ENCODE measurements at places on chromosomes 11 and 22.

- no peak for DNase-seq
Observed at GRCh38 chr22:49923445-49923844, 5.0 kb downstream of the CRELD2 start.

GRCh38 chr11:67082071-67082791 is 25.6 kb downstream of the RHOD start:
- peak; percentile 36 for DNase-seq

DNA sequence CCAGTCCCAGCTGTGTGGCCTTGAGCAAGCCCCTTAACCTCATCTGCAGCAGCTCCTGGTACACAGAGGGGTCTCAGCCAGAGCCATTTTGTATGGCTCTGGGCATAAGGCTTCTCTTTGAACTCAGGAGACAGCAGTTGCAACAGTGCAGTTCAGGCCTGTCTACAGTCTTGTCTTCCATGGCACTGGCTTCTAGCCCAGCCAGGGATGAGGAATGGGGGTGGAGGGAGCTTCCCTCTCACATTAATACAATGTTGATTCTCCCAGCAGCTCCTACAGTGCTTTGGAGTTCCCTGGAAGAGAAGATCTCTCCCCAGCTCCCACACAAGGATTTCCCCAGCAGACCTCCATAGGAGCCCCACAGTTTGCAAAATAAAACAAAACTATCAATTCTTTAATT is 350.2 kb downstream of the BUD13 start:
- DNase-seq = no peak

DNA sequence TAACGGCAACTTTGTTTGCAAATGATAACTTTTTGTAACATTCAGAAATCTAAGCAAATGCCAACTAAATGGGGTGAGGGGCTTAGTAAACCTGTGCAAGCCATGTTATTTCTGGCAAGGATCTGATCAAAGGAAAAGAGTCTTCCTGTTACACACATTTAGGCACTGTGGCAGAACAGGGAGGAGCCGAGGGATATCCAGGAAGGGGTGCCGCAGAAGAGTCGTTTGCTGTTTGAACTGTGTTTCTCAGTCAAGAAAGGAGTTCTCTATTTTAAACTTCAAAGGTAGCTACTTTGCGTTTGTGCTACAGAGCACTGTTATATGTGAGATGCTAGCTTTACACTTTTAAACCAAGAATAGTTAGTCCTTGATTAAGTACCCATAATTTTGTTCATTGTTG is 175.5 kb downstream of the ETS1 start:
- no peak for DNase-seq

DNA sequence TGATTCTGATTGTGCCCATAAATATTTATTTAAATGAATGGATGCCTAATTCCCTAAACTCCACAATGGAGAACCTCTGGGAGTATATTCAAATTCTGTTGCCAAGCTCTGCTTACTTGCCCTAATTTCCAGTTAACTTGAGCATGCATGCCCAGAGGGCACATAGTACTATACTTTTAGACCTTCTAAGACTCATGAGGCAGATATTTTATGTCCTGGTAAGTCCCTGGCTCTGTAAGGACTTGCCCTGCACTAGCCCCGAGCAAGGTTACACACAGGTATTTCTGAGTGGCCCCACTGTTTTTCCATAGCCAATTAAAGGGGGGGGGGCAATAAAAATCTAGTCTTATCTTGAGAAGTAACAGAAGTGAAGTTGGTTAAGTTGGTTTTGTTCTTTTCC is 21.1 kb upstream of the CAPRIN1 start:
- no peak for DNase-seq

- no peak for DNase-seq
Observed at GRCh38 chr11:6402561-6402981, 12.3 kb downstream of the SMPD1 start.

DNA sequence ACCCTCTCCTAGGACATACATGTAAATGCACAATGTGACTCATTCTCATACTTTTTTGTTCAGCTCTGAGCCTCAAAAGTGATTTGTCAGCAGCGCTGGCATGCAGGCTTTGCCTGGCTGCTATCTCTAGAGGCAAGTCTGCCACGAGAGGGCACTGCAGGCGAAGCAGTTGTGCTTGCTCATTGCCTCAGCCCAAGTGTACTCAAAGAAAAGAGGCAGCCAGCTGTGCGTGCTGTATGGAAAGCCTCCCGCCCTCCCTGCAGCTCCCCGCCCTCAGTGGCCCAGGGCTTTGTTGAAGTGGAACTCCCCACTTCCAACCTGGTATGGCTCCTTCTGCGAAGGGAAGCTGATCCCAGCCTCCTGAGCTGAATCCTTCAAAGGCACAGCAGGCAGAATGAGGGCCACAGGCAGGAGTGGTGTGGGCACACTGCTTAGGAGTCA is 16.3 kb downstream of the SDHAF2 start:
- DNase-seq = peak; percentile 39

- no peak for DNase-seq
Observed at GRCh38 chr11:130436171-130436570, 7.8 kb upstream of the ADAMTS8 start.

- DNase-seq = no peak
Observed at GRCh38 chr11:856397-856796, 13.7 kb downstream of the TSPAN4 start.

- no peak for DNase-seq
Observed at GRCh38 chr11:12698048-12698447, 23.8 kb downstream of the TEAD1 start.

DNA sequence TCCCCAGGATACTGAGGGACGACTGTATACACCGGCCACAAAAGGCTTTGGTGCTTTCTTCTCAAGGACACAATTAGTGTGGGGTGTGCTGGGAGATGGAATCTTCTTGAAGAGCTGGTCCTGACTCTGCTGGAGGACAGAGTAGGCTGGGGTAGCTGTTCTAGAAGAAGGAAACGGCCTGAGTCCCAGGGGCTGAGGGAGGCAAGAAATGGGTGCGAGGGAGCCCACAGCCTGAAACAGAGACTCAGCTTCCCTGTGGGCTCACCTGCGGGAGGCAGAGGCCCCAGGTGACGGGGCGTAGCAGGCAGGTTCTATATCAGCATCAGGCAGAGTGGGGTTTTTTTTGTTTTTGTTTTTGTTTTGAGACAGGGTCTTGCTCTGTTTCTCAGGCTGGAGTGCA is 36.6 kb downstream of the PARVG start:
- DNase-seq = no peak

DNA sequence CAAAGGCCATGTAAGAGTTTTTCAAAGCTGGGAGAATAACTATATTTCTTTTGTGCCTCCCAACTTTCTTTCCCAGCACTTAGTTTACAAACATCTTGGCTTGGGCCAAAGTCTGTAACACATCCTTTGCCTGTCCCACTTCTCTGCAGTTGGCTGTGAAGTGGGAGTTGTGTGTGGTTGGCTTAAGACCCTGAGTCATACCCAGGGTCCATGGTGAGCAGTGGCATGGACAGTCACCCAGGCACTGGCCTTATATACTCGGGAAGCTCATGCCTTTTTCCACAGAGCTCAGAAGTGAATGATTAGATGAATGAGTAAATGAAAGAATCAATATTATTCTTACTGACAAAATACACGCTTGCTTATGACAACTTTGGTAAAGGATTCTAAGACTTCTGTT is 231.4 kb downstream of the BLID start:
- no peak for DNase-seq

GRCh38 chr11:35765211-35765610 is 102.6 kb downstream of the TRIM44 start:
- DNase-seq = no peak

- no peak for DNase-seq
Observed at GRCh38 chr22:29679316-29679715, 40.5 kb upstream of the CABP7 start.

- no peak for DNase-seq
Observed at GRCh38 chr11:8354622-8355415, 91.1 kb upstream of the LMO1 start.

DNA sequence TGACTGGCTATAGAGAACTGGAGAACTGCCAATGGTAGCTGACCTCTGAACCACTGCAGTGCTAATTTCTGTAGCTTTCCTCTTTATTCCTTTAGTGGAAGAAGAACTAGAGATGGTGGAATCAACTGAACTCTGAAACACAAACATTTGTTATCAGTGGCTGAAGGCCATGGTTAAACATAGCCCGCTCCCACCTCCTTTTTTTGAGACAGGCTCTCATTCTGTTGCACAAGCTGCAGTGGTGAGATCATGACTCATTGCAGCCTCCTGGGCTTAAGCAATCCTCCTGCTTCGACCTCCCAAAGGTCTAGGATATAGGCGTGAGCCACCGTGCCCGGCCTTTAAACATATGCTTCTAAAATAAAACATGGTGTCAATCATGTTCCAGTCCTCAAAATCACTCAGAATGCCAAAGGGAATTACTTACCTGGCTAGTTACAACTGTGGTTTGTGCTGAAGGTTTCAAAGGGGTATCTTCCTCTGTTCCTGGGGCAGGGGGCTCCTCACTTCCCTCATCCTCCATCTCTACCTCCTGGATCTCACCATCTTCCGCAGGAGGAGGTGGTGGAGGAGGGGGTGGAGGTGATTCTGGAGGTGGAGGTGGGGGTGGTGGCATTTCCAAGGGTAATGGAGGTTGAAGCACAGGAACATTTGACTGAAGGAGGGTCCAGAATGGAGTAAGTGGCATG is 9.0 kb upstream of the AGBL2 start:
- no peak for DNase-seq

GRCh38 chr11:64996710-64997380 is at the start of gene BATF2:
BATF2 (minus strand) TSS chr11:64996971; CDS start chr11:64996914, 57 bp downstream.
- peak; percentile 77 for DNase-seq

- no peak for DNase-seq
Observed at GRCh38 chr11:1891831-1892115, at the start of gene PRR33. PRR33 (minus strand) TSS chr11:1891895; CDS start chr11:1890584, 1,311 bp downstream.

GRCh38 chr11:62715150-62716130 is 8.0 kb downstream of the GNG3 start:
- DNase-seq = no peak

GRCh38 chr22:43391306-43391705 is 20.5 kb upstream of the MPPED1 start:
- DNase-seq = no peak

DNA sequence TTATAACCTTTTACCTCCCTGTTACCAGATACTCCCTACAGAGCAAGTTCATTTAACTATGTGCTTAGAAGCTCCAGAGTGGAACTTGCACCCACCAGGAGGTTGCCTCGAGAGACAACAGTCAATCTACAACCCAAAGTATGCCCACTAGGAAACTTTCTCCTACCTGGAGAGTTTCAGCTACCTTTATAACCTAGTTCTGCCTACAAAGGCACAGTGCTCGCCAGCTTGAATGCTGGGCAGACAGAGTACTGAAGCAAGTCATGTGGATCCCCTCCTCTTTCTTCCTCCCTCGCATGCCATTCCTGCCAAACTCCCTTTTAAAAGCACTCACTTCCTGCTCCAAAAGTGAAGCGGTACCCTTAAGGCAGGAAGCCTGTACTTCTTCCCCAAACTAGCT is 258.9 kb downstream of the SWAP70 start:
- no peak for DNase-seq

- no peak for DNase-seq
Observed at GRCh38 chr11:71452199-71453036, 585 bp upstream of the NADSYN1 start.

DNA sequence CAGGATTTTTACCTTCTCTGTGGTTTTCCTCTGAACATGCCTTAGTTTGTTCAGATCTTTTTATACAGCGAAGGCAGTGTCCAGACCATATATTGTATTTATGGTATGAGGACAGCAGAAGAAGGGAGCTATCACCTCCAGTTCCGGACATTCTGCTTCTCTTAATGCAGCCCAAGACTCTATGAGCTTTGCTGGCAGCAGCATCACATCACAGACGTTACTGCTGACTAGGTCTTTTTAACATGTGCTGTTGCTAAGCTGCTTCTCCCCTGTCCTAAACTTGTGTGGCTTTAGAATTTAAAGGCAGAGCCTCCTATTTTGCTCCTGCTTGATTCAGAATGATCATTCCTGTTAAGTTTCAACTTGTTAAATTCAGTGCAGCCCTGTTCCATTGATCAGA is 13.4 kb downstream of the MICAL2 start:
- no peak for DNase-seq

- no peak for DNase-seq
Observed at GRCh38 chr22:45006111-45006963, 3.5 kb downstream of the PHF21B start.

GRCh38 chr22:41368543-41369423 is 13.0 kb upstream of the TEF start:
- no peak for DNase-seq

- DNase-seq = no peak
Observed at GRCh38 chr11:69660001-69660500, 15.1 kb downstream of the LTO1 start.

- DNase-seq = no peak
Observed at GRCh38 chr11:19827399-19828135, 114.9 kb downstream of the NAV2 start.

DNA sequence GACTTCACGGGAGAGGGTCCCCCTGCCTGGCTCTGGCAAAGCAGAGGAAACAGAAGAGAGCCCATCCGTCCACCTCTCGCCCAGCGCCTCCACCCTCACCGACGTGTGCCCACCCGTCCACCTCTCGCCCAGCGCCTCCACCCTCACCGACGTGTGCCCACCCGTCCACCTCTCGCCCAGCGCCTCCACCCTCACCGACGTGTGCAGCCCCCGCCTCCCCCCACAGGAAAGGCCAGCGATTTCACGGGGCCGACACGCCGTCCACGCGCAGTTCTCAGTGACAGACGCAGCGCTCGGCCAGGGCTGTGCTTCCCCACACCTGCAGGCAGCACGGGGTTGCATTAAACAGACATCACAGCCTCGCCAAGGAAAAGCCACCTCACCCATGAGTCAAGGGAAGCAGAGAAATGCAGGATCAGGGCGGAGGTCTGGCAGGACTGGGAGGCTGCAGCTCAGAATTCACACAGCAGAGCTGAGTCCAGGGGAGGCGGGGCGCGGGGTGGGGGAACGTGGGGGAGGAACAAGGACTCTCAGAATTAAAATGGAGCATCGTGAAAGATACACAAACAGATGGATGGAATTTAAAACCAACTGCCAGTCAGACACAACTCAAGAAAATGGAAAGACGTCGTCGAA is 377.7 kb downstream of the BRD1 start:
- no peak for DNase-seq

- no peak for DNase-seq
Observed at GRCh38 chr11:1443737-1444136, 42.8 kb downstream of the MOB2 start.

DNA sequence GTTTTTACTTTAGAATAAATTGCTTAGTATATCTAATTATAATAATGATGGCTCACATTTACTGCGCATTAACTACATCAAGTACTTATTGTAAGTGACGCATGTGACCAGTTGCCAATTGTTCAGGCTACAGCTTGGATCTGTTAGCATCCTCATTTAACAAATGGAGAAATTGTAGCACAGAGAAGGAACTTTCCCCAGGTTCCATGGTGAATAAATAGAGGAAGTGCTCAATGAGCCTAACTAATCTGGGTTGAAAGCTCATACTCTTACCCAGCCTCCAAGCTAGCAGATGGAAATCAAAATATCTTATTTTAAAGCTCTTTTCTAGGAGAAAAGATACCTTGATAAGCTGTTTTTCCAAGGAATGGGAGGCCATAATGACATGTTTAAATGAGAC is 19.8 kb downstream of the MMP27 start:
- no peak for DNase-seq

All from LoVo (cell line).